Sigmoid colon (tissue), 7 donors: ENCODE measurements at places on chromosomes 1 and 21. TPM values are rescaled to one million over a fixed set of nuclear protein-coding genes. Genes with fewer than 3 reads are reported as not detected.

PGBD5 gene
- 1.6 TPM for polyA plus RNA-seq

THEM5 gene
- polyA plus RNA-seq, result not detected

ZNHIT6 gene
- 3.9 TPM for polyA plus RNA-seq

MRPL9 gene
- polyA plus RNA-seq, result 51.7 TPM
